ENCODE measurements at places on chromosomes 3 and 15.

GRCh38 chr3:126338790-126339288, 18.4 kb downstream of the KLF15 start:
- DNase-seq: no peak

- no peak for DNase-seq
Observed at GRCh38 chr3:23668430-23668904, 137.3 kb upstream of the UBE2E1 start.

DNA sequence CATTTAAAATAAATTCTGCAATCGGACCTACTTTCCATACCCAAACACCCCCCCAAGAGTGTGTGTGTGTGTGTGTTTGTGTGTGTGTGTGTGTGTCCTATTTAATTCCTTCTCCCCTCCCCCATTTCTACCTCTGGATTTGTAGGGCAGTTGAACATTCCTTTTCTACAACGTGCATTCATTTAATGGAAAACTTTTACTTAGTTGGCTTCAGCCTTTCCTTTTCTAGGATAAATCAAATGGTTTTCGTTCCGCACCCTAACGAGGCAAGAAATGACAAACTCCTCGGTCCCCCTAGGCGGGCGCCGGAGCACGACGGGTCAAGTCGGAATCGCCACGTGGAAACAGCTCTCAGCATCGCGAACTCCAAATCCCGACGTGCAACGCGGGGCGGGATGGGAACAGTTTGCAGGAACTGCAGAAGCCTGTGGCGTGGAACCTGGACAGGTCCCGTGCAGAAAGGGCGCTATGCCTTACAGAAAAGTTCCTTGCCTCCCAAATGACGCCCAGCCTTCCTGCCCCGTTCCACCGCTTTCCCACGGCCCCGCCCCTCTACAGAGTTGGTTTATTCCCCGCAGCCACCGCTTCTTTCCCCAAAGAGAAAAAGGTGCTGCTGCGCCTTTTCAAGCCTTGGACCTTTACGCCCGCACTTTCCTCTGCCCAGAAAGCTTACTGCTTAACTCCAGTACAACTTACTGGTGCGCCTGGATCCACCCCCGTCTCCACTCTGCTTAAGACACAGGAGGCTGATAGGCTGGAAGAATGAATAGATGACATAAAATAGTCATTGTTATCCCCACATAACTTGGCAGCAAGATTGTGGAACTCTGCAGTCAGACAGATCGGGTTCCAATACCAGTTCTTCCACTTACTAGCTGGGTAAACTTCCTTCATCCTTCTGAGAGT, 1.1 kb upstream of the EIF2B5 start:
- peak; percentile 72 for DNase-seq

DNA sequence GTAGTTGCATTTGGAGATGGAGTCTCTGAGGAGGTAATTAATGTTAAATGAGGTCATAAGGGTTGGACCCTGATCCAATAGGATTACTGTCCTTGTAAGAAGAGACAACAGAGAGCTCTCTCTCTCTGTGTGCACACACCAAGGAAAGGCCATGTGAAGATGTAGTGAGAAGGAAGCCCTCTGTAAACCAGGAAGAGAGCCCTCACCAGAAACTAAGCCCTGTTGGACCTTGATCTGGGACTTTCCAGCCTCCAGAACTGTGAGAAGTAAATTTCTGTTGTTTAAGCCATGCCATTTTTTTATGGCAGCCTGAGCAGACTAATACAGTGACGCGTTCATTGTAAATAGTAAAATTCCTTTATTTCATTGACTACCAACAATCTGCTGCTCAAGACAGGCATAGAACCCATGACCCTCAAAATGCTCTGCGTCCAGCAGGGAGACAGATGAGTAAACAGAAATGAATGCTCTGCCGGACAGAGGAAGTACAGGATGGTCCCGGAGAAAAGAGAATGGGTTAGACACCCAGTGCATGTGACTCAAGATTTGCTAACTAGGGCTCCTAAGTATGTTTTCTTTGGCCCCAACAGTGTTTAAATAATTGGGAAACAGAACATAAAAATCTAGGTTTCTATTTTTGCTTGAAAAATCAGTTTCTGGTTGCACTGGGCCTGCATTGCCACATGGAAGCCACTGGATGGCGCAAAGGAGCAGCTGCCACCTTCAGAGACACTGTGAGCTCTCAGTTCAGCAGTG, 37.9 kb upstream of the TNFAIP8L3 start:
- no peak for DNase-seq

DNA sequence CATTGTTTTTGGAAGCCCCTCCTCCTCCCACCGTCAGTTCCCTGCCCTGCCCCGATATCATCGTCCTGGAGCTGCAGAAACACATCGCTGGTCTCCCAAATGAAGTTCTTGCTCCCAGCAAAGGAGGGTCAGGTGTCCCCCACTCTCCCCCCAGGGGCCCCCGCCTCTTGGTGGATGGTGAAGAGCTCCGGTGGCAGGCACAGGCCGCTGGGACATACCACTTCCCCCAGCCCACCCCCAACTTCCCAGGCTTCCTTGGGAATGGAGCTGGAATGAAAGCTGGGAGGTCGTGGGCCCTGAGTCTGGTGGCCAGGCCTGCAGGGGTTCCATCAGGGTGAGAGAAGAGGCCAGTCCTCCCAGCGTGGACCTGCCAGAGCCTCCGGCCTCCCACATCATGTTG, 137.7 kb downstream of the CHSY1 start:
- no peak for DNase-seq

DNA sequence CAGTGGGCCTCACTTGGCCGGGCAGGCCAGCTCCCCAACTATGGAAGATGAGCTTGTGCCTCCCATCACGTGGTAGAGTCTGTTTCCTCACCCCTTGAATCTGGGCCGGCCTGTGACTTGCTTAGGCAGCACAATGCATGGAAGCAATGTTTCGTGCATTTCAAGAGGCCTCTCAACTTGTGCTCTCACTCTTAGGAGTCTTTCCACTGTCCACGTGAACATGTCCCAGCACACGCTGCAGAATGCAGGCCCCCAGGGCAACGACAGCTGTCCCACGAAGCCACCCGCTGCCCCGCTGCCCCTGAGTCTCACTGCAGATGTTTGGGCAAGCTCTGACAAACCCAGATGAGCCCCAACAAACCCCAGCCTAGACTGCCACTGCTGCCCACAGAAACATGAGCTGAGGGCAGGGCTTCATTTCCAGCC, 27.2 kb upstream of the SLC41A3 start:
- DNase-seq: no peak

GRCh38 chr15:90838139-90838538, 30.2 kb upstream of the FURIN start:
- no peak for DNase-seq

DNA sequence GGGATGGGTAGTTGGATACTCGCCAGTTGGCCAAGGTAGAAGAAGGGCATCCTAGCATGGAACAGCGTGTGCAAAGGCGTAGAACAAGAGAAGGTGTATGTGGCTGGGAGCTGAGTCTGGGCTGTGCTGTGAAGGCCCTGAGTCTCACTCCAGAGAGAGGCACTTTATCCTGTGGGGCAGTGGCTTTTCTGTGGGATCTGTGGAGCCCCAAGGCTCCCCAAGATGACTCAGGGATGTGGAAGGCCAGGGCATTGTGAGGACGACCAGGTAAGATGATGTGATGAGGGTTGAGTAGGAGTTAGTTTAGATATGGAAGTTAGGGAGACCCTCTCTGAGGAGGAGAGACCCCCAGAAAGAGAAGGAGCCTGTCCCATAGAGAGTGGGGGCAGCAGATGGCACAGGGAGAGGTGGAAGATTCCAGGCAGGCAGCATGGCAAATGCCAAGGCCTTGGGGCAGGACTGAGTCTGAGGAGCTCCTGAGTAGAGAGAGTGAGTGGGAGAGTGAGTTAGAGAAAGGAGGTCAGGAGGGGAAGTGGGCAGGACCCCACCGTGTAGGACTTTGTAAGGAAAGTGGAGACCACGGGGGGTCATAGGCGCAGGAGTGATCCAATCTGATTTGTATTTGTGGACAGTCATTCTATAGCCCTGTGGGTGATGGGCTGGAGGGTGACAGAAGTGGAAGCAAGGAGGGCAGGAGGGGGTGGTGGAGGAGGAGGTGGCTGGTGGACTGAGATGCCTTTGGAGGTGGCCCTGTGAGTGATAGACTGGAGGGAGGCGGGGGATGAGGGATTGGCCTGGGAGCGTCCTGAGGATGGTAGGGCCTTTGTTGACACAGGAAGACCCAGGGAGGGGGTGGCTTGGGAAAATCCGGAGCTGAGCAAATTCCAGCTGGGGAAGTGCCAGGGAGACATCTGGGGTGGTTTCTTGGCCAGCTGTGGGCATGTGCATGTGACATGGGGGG, 50.3 kb downstream of the FBLN2 start:
- DNase-seq: no peak

- DNase-seq: no peak
Observed at GRCh38 chr3:13898346-13898745, 18.5 kb upstream of the WNT7A start.

- DNase-seq: no peak
Observed at GRCh38 chr3:124084022-124084881, 92.3 kb upstream of the ROPN1 start.

DNA sequence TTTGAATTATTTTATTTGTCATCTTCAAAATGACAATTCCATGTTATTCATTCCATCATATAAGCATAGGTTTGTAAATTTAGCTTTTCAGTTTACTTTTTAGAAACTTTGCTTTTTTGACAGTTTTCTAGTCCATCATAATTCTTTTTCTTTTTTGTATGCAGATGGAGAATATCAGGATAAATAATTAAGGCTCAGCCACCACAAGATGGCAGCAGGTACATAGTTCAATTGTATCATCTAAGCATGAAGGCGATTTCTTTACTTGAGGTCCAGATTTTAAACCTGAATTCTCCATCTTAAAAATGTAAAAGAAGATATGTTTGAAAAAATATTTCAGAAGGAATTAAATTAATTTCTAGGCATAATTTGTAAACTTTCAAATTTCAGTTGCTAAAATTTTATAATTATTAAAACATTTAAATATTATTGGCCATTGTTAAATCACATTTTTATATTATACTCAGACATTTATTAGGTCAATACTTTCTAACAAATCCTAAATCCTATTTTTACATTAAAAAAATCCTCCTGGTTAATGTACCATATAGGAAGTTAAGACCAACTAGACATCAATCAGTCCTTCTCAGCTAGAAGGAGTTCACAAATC, 15.1 kb downstream of the PLSCR5 start:
- no peak for DNase-seq

DNA sequence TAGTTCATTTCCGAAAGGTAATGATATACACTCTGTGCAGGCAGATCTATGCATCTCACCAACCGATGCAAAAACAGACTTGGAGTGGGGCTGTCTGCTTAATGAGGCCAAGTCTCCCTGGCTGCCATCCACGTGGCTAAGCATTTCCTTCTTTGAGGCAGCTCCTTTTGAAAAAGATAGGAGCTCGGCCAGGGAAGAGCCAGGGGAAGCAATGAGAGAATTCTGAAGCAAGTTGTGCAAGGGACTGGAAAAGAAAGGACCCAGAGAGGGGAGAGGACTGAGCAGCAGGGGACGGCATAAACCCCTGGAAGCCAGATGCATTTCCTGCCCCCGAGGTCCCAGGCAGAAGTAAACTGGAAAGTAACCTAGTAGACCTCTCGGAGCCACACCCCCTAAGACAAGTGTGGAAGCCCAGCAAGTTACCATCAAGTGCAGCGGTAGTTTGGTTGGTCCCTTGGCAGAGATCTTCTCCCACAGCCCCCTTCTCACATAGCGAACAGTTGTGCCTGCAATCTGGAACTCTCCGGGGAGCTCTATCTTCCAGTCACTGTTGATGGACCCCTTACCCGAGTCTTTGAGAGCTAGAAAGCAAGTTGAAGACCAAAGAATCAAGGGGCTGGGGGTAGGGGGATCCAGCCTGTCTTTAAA, 288.2 kb downstream of the ADAMTS17 start:
- no peak for DNase-seq

- DNase-seq: no peak
Observed at GRCh38 chr3:149999421-149999820, 28.7 kb upstream of the PFN2 start.

DNA sequence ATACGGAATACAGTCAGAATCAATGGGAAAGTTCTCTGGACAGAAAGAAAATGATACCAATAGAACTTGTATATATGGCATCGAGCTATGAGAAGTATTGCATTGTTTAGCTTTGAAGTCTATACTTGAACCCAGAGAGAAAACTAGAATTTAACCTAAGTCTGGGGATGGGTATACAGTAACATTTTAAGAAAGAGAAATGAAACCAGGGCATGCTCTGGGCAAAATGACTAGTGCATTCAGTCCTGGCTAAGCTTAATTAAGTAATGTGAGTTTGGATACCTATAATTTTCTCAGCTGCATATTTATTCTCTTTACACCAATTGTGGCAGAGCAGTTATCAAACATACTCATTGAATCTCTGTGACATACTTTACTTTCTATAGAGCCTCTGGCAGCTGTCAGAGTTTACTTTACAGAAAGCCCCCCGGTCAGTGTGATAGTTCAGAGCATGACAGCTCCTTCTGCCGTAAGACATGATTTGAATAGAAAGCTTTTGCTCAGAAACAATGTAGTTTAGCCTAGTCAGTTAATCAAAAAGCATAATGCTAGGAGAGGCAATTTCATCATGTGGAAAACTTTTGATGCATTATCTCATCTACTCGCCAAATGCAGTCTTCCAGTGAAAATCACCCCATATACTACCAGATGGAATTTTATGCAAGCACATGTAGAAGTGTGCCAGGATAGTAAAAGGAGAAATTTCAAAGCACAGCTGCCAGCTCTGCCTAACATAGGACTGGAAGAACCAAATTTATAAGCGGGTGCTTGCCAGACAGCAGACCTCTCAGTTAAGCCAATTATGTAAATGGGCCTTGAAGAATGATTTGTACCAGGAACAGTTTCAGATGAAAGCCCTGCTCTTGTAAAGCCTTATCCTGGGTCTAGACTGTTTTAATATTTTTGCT, 40.7 kb downstream of the OXSM start:
- DNase-seq: no peak

DNA sequence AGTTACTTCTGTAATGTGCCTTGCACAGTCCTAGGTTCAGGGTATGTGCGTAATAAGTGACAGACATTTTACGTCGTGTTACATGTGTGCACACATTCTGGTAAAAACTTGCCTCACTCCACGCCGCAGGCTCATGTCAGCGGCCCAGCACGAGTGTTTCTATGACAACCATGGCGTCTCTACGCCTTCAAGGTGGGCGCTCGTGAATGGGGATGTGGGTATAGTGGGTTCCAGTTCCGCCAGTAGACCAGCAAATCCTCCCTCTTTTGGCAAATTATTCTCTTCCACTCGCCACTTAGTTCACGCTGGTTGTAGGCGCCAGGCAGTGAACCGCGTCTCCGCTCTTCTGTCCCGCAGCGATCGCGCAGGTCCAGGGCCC, 40.3 kb downstream of the CHST14 start:
- DNase-seq: no peak

DNA sequence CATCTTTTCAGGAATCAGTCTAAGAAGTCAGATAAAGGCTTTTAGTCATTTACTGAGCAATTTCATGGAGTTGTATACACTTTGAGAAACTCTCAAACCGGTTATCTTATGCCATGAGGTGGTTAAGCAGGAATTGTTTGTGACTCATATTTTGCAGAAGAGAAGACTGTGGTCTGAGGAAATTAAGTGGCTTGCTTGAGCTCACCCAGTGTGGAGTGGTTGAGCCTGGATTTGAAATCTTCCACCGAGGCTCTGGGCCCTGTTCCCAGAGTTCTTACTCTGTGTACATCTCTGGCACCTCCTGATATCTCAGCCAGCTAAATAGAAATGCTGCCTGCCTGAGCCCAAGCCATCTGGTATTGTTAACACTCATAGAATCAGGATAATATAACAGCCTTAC, 37.8 kb upstream of the BCL6 start:
- no peak for DNase-seq

Data from NCI-H2029 (cell line).